NCI-H1105 treated with DMSO at 0.1 percent for 48 hours (cell line): ENCODE measurements at places on chromosomes 1 and 21.
A peak's percentile ranks its signal among the peaks of the same experiment; 100 is the strongest.

- no peak for DNase-seq
These were observed 133.9 kb upstream of the B3GALT2 start for GRCh38 chr1:193320270-193320669.

- peak; percentile 41 for DNase-seq
These were observed 82.0 kb downstream of the UCHL5 start for GRCh38 chr1:192977089-192977706.

DNA sequence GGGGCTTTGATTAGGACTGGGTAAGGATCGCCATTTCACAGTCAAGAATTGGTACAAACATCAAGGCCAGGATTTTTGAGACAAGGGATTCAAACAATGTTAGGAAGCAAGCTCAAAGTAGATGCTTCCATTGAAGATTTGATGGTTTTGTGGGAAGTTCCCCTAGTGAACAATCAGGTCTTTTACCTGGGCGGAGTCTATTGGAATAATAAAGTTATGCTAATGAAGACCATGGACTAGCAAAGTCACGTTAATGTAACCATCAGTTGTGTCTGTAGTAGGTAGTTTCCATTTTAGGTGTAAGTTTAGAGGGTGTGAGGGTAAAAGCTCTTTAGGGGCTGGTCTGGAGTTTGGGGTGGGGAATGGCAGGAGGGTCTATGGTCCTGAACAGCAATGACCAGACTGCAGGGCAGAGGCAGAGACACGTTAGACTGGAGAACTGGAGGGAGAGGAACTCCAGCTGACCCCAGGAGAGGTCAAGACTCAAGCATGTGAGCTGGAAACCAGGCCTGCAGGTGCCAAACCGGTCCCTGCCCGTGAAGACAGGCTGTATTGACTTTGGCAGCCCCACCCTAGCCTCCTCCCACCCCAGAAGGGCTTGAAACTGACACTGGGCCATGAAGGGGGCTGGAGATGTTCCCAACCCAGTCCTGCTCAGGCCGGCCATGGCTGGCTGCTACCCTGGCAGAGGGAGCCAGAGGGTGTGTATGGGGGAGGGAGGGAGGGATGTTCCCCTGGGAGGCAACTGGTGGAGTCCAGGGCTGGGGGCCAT, 36.0 kb upstream of the GPR37L1 start:
- DNase-seq, result no peak

DNA sequence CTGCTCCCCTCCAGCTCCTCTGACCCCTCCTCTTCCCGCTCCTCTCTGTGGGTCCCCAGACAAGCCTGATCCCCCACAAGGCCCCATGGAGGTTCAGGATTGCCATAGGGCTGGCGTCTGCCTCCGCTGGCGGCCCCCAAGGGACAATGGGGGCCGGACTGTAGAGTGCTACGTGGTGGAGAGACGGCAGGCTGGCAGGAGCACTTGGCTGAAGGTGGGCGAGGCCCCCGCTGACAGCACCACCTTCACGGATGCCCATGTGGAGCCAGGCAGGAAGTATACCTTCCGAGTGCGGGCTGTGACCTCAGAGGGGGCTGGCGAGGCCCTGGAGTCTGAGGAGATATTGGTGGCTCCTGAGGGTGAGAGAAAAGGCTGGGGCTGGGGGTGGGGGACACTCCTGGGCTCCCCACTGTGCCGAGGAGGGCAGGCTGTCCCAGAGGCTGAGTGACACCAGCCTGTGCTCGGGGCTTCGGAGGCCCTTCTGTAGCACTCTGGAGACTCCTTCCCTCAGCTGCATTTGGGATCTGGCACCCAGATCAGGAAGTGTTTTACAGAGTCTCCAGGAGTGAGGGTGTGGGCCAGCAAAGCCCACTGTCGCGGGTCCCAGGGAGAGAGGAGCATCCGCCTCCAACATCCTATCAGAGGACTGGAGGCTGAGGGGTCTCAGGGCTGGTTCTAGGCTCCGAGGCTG, 25.9 kb downstream of the IGFN1 start:
- DNase-seq, result no peak

- DNase-seq, result no peak
These were observed 147.7 kb downstream of the CDC42BPA start for GRCh38 chr1:227170361-227171166.

DNA sequence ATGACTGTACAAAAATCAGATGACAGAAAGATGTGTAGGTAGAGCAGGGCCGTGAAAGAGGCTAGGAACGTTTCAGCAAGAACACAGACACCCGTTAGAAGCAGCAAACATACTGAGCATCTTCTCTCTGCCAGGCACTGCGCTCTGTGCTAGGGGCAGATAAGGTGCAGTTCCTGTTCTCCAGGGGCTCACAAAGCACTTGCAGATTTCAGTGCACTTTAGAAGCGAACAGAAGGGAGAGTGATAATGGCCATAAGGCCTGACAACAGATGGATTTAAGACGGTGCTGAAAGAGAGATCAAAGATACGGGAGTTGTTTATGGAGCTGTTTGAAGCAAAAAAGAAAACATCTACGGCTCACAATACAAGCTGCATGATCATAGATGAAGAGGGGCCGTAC, 200.3 kb upstream of the FOXD3 start:
- DNase-seq, result no peak

DNA sequence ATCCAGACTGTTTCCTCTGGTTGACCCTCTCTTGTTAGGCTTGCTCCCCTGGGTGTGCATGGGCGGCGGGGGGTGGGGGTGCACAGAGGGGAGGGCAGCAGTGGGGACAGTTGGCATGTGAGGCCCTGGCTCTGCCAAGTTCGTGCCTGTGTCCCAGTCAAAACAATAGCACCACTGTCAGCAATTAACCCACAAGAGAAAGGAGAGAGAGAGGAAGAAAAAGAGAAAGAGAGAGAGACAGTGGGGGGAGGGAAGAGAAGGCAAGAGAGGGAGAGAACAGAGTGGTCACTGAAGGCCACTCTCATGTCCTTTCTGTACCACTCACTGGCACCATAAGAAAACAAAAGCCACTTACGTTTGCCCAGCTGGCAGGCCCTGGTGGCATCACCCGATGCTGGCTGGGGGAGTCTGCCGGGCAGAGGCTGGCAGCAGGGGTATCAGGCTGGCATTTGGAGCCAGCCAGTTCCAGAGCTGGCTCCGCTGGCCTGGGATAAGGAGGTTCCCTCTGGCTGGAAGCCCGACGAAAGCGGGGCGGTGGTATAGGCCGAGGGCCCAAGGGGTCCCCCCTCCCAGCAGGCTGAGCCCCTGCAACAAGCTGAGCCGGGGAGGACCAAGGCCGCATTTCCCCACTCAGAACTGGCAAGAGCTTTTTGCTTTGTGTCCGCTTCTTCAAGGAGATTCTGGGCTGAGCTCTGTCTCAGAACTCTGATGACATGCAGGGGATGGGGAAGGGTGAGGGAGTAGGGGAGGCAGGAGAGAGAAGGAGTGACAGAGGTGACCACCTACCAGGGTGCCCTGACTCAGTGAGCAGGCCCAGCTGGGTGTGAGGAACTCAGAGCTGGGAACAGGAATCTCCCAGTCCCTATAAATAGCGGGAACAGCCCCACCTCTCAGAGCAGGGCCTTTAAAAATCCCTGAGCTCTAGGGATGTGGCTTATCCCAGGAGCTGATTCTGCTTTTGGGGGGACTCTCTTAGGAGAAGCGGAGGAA, 27.9 kb downstream of the PIK3C2B start:
- no peak for DNase-seq

- no peak for DNase-seq
These were observed 79.2 kb downstream of the ARHGEF10L start for GRCh38 chr1:17618558-17619247.

- no peak for DNase-seq
These were observed 9.1 kb upstream of the TRABD2B start for GRCh38 chr1:48006264-48006663.

- no peak for DNase-seq
These were observed 10.5 kb upstream of the SLAMF1 start for GRCh38 chr1:160657250-160657781.

DNA sequence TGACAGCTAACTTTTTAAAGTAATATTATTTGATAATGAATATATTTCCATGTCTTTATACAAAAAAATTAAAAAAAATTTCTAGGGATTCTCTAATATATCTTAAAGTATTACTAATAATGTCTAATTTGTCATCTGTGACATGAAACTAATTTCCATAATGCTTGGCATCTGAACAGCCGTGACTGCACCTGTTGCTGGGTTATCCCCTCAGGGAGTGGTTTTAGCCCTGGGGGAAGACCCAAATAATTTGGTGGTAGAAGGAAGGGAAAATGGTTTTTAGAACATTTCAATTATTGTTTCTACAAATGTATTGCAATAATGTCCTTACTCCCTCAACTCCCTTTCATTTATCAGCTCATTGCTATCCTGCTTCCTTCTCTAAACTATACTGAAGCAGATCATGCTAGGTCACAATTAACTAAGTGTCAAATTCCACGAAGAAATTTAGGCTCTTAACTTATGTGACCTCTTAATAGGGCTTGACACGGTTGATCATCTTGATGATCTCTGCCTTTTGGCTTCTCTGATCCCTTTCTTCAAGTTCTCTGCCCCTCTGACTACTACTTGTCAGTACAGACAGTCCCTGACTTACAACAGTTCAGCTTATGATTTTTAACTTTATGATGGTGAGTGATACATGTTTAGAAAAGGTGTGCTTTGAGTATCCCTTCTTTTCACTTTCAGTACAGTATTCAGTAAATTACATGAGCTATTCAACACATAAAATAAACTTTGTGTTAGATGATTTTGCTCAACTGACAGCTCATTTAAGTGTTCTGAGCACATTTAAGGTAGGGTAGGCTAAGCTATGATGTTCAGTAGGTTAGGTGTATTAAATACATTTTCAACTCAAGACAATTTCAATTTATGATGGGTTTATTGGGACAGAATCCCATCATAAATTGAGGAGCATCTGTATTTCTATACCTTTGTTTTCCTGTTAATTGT, 26.4 kb upstream of the DPH5 start:
- peak; percentile 51 for DNase-seq

GRCh38 chr1:214101246-214101645, 113.5 kb downstream of the PROX1 start:
- DNase-seq, result no peak
